Right atrium auricular region (tissue), 2 donors: ENCODE measurements at places on chromosomes 3 and 15. TPM values are rescaled to one million over a fixed set of nuclear protein-coding genes. Genes with fewer than 3 reads are reported as not detected.

Gene SUSD5
- 1.7 TPM for total RNA-seq

Gene LINGO1
- total RNA-seq, result 7.0 TPM

Gene ITGB5
- 84.0 TPM for total RNA-seq

Gene C2CD4A
- not detected for total RNA-seq

Gene BRPF1
- 8.8 TPM for total RNA-seq

Gene AGBL1
- total RNA-seq, result not detected

DNA sequence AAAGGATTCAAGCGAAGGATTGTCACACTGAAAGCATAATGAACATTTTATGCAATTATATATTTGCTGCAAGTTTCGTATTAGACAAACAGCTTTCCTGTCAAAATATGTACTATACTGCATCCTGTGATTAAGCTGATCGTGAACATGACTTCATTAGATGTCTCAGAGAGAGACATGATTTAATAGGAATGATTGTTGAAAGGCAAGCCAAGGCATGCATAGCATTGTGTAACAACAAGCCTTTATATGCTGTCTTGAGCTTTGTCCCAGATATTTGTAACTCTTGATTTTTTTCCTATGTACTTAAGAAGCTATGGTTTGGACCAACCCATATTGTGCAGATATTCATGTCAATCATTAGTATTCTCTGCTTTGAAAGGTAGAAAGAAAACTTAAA lies 309.1 kb downstream of the KCNH8 start:
- no peaks in the 10 kb centered on the region for H3K36me3 ChIP-seq
- H3K4me3 ChIP-seq, result no peak overlapping the region
- DNase-seq, result no peak
- no peak overlapping the region for H3K27ac ChIP-seq

DNA sequence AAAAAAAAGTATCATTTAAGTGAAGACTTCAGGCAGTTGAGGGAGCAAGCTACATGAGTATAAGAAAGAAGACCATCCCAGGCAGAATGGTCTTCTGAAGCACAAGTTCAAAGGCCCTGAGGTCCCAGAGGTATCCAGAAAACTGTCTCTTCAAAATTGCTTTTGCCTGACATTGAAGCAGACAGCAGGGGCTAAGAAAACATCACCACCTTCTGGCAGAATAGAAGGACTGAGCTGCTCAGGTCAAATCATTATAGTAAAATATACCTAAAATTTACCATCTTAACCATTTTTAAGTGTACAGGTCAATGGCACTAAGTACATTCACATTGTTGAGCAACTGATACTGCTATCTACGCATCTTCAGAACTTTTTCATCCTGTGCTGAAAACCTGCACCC lies 16.4 kb downstream of the GPR160 start:
- H3K36me3 ChIP-seq, result no peaks in the 10 kb centered on the region
- peak; percentile 7 for DNase-seq
- H3K4me3 ChIP-seq, result no peak overlapping the region
- H3K4me1 ChIP-seq, result no peaks in the 10 kb centered on the region

- H3K4me1 ChIP-seq, result no peaks in the 10 kb centered on the region
- no peaks in the 10 kb centered on the region for H3K36me3 ChIP-seq
- H3K27me3 ChIP-seq, result no peaks in the 10 kb centered on the region
These were observed 81.2 kb downstream of the MDFIC2 start for GRCh38 chr3:70231266-70231701.

DNA sequence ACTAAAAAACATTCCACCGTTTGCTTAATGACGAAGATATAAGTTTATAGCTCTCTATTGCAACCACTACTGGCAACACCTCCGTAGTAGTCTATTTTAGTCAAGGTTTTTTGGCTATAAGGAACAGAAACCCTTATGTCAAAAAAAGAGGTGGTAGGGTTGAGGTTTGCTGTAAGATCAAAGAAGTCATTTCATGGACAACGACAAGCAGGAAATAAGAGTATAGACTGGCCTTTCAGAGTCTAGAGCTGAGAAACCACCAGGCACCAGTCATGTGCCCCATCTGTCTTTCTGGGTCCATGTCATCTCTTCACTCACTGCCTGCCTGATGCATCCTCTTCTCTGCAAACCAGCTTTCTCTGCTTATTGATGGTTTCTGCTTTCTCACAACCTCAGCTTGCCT lies 42.7 kb downstream of the THBS1 start:
- H3K27me3 ChIP-seq, result no peaks in the 10 kb centered on the region
- no peaks in the 10 kb centered on the region for H3K4me1 ChIP-seq
- no peaks in the 10 kb centered on the region for H3K36me3 ChIP-seq
- H3K27ac ChIP-seq, result no peak overlapping the region
- DNase-seq, result no peak

DNA sequence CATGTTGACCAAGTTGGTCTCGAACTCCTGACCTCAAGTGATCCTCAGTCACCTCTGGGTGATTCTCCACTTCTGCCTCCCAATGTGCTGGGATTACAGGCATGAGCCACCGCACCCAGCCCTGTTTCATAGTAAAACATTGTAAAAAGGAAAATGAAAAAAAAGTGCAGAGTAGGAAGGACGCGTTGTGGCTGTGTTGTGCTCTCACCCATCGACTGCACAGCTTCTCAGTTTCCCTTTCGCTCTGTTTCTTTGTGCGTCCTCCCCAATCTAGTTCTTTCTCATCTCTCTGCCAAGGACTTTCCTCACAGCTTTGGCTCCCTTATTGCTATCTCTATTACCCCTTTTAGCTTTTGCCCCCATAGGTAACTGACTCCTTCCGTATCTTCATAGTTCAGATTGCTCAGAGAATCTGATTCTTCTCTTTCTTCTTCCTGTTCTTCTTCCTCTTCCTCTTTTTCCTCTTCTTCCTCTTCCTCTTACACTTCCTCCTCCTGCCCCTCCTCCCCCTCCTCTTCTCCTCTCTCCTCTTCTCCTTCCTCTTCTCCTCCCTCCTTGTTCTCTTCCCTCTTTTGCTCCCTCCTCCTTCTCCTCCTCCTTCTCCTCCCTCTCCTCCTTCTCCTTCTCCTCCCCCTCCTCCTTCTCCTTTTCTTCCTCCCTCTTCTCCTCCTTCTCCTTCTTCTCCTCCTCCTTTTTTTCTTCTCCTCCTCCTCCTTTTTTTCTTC lies 81.1 kb upstream of the VGLL4 start:
- H3K4me1 ChIP-seq, result no peaks in the 10 kb centered on the region
- no peaks in the 10 kb centered on the region for H3K36me3 ChIP-seq
- H3K4me3 ChIP-seq, result no peak overlapping the region
- no peak for DNase-seq

GRCh38 chr15:83435782-83436181 lies 11.4 kb upstream of the SH3GL3 start:
- no peaks in the 10 kb centered on the region for H3K4me1 ChIP-seq
- H3K36me3 ChIP-seq, result no peaks in the 10 kb centered on the region
- DNase-seq, result no peak
- no peak overlapping the region for H3K4me3 ChIP-seq
- no peaks in the 10 kb centered on the region for H3K27me3 ChIP-seq

DNA sequence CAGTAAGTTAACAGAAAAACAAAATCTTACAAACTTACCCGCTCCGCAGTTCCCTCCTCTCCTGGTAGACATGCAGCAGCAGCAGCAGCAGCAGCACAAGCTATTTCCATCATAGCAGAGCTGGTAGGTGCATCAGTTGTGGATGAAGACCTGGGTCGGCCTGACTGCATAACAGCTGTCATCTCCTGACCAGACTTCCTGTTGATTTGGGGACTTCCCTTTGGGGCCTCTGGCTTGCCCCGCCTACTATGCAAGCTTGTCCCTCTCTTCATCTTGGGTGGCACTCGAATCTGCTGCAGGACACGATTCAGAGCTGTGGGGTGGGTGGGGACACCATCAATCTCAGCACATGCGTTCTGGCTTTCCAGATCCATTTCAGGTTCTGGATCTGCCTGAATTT lies 65.7 kb downstream of the TMCC1 start:
- no peaks in the 10 kb centered on the region for H3K36me3 ChIP-seq
- no peaks in the 10 kb centered on the region for H3K27me3 ChIP-seq
- H3K4me3 ChIP-seq, result no peak overlapping the region
- no peak for DNase-seq
- no peak overlapping the region for H3K27ac ChIP-seq
- peaks cover 4% of the 10 kb centered on the region for H3K4me1 ChIP-seq

- H3K4me1 ChIP-seq, result no peaks in the 10 kb centered on the region
- no peak overlapping the region for H3K27ac ChIP-seq
- no peaks in the 10 kb centered on the region for H3K27me3 ChIP-seq
- H3K4me3 ChIP-seq, result no peak overlapping the region
- no peak for DNase-seq
These were observed 20.6 kb upstream of the TEX55 start for GRCh38 chr3:119125342-119125741.

GRCh38 chr3:4743371-4743770 lies 235.9 kb upstream of the BHLHE40 start:
- DNase-seq, result no peak
- H3K27ac ChIP-seq, result no peak overlapping the region
- H3K36me3 ChIP-seq, result no peaks in the 10 kb centered on the region
- H3K27me3 ChIP-seq, result no peaks in the 10 kb centered on the region
- H3K4me3 ChIP-seq, result no peak overlapping the region

DNA sequence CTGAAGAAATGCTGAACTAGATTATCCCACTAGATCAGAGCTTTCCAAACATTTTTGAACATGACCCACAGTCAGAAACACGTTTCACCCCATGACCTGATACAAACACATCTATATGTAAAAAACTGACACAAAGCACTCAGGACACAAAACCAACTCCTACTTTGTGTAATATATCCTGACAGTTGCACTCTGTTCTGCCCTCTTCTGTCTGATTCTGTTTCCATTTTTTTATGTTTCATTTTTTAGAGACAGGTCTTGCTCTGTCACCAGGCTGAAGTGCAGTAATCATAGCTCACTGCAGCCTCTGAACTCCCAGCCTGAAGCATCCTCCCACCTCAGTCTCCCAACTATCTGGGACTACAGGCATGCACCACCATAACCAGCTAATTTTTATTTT lies 15.8 kb upstream of the RFTN1 start:
- no peaks in the 10 kb centered on the region for H3K27me3 ChIP-seq
- DNase-seq, result no peak
- no peaks in the 10 kb centered on the region for H3K36me3 ChIP-seq
- no peak overlapping the region for H3K27ac ChIP-seq
- H3K4me1 ChIP-seq, result peaks cover 4% of the 10 kb centered on the region

GRCh38 chr3:97278506-97278905 lies 464.1 kb downstream of the EPHA6 start:
- no peaks in the 10 kb centered on the region for H3K27me3 ChIP-seq
- H3K36me3 ChIP-seq, result no peaks in the 10 kb centered on the region

DNA sequence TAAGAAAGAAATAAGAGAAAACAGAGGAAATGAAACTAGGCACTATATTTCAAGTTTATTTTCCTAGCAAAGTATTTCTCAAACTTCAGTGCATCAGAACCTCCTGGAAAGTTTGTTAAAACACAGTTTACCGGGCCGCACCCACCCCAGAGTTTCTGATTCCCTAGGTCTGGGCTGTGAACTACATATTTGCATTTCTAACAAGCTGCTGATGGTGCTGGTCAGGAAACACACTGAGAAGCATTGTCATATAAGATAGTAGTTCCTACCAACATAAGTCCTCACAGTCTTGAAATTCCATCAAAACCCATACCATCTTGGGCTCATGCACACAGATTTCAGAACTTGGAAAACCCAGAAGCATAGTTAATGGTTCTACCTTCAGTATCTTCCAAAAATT lies 8.3 kb downstream of the SLC9A9 start:
- H3K4me1 ChIP-seq, result no peaks in the 10 kb centered on the region
- no peak overlapping the region for H3K4me3 ChIP-seq
- no peak for DNase-seq
- H3K27ac ChIP-seq, result no peak overlapping the region

DNA sequence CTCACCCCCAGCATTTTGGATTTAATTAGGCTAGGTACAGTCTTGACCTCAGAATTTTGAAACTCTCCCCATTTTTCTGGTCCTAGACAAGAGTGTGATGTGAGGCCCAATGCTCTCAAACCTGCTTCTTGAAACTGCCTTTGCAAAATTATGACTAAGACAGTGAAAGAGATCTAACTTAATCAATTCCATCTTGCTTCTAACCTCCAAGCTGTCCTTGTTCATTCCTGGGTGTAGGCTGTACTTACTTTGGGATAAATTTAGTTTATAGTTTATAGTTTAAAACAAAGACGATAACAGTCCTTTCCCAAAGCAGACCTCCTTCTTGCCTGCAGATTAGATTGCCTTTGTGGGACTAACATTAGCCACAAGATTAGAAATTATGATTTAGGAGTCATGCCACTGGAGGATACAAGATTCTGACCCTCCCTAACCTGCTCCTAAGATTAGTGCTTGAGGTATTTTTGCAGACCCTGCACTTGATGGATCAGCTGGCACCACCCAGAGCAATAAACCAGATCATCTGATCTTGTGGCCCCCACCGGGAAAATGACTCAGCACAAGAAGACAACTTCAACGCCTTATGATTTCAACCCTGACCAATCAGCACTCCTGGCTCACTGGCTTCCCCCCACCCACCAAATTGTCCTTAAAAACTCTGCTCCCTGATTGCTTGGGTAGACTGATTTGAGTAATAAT lies 59.6 kb downstream of the CD200R1L start:
- H3K36me3 ChIP-seq, result no peaks in the 10 kb centered on the region
- no peak overlapping the region for H3K4me3 ChIP-seq
- no peaks in the 10 kb centered on the region for H3K4me1 ChIP-seq
- no peaks in the 10 kb centered on the region for H3K27me3 ChIP-seq

DNA sequence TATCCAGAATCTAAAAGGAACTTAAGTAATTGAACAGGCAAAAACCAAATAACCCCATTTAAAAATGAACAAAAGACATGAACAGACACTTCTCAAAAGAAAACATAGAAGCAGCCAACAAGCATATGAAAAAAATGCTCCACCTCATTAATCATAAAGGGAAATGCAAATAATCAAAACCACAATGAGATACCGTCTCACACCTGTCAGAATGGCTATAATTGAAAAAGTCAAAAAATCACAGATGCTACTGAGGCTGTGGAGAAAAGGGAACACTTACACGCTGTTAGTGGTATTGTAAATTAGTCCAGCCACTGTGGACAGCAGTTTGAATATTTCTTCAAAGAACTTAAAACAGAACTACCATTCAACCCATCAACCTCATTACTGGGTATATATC lies 220.7 kb downstream of the MEX3B start:
- no peak overlapping the region for H3K4me3 ChIP-seq
- H3K4me1 ChIP-seq, result no peaks in the 10 kb centered on the region

GRCh38 chr3:112682361-112682760 lies 41.4 kb upstream of the CCDC80 start:
- no peaks in the 10 kb centered on the region for H3K36me3 ChIP-seq
- no peak overlapping the region for H3K4me3 ChIP-seq
- no peak for DNase-seq
- no peaks in the 10 kb centered on the region for H3K27me3 ChIP-seq
- H3K4me1 ChIP-seq, result no peaks in the 10 kb centered on the region

- no peak for DNase-seq
- no peaks in the 10 kb centered on the region for H3K36me3 ChIP-seq
- no peak overlapping the region for H3K27ac ChIP-seq
- H3K4me3 ChIP-seq, result no peak overlapping the region
- H3K4me1 ChIP-seq, result no peaks in the 10 kb centered on the region
These were observed 156.0 kb upstream of the RGMA start for GRCh38 chr15:93244696-93245660.

GRCh38 chr3:59802045-59802444 lies 752.2 kb upstream of the CFAP20DC start:
- no peak for DNase-seq
- H3K4me3 ChIP-seq, result no peak overlapping the region
- H3K36me3 ChIP-seq, result no peaks in the 10 kb centered on the region
- H3K27ac ChIP-seq, result no peak overlapping the region
- H3K27me3 ChIP-seq, result no peaks in the 10 kb centered on the region

GRCh38 chr3:45139372-45140140 lies 6.6 kb downstream of the CDCP1 start:
- H3K4me3 ChIP-seq, result no peak overlapping the region
- H3K27ac ChIP-seq, result no peak overlapping the region
- H3K27me3 ChIP-seq, result no peaks in the 10 kb centered on the region
- H3K36me3 ChIP-seq, result no peaks in the 10 kb centered on the region
- H3K4me1 ChIP-seq, result peaks cover 9% of the 10 kb centered on the region
- no peak for DNase-seq
